ENCODE measurements at places on chromosomes 1 and 21.

DNA sequence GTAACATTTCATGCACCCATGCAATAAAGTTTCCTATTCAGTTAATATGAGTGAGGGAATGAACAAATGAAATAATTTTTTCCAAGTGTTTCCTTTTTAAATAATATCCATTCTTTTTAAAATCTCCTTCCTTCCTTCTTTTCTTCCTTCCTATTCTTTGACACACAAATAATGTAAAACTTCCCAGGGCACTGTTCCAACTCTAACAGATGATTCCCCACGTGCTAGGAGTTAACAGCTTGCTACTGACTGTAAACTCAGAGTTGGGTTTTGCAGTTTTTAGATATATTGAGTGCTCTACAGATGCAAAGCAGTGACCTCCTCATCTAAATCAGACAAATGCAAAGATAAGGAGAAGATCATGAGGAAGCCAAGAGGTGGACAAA is 54.0 kb upstream of the POU2F1 start:
- no peak for DNase-seq

DNA sequence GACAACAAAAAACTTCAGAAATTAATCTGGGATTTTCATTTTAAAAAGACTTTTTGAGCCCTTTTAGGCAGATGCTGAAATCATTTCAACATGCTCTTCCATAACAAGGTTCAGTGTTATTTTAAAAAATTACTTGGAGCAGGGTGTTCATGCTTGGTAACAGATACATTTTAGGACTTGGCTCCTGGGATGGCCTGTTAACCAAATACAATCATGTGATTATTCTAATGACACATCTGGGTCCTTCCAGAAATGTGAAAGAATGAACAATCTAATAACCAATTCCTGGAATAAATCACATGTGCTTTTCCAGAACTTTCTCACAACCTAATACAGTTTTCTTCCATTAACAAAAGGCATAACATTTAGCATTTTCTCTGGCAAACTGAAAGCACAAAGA is 379.8 kb upstream of the RUNX1 start:
- DNase-seq, result no peak

DNA sequence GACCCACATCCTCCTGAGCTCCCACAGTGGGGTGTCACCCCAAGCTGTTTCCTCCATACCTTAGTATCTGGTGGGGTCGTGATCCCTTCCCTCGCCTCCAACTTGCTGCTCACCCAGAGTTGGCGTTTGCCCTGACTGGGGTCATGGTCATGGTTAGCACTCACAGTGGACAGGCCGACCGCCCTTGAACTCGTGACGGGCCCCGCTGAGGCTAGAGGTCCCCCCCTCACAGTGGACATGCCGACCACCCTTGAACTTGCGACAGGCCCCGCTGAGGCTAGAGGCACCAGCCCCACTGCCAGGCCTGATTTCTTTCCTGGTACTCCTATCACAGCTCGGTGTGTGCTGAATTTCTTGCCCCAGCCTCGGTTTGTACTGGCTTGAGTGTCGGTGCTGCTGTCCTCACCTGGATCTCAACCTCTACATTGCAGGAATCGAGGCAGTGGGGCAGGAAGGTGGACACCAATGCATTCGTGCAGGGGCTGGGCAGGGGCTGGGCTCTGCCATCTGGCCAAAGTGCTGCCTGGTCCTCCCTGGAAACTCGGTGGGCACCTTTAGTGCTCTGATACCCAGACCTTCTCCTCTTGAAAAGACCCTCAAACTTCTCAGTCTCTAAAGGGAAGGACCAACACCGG is 37.5 kb upstream of the AJAP1 start:
- DNase-seq, result no peak

DNA sequence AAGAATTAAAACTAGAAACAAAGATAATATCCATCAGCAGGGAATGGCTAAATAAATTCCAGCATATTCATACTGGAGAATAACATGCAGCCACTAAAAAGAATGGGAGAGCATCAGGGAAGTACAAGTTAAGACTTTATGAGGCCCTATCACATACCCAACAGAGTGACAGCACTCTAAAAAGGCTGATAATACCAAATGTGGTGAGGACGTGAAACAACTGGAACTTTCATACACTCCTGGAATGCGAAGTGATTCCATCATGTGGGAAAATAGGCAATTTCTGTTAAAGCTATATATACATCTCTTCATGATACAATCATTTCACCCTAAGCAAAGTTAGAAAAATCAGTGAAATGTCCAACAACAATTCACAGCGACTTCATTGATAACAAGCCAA is 42.6 kb downstream of the COL6A1 start:
- no peak for DNase-seq

GRCh38 chr1:116290085-116290705 is 82.8 kb upstream of the ATP1A1 start:
- no peak for DNase-seq

DNA sequence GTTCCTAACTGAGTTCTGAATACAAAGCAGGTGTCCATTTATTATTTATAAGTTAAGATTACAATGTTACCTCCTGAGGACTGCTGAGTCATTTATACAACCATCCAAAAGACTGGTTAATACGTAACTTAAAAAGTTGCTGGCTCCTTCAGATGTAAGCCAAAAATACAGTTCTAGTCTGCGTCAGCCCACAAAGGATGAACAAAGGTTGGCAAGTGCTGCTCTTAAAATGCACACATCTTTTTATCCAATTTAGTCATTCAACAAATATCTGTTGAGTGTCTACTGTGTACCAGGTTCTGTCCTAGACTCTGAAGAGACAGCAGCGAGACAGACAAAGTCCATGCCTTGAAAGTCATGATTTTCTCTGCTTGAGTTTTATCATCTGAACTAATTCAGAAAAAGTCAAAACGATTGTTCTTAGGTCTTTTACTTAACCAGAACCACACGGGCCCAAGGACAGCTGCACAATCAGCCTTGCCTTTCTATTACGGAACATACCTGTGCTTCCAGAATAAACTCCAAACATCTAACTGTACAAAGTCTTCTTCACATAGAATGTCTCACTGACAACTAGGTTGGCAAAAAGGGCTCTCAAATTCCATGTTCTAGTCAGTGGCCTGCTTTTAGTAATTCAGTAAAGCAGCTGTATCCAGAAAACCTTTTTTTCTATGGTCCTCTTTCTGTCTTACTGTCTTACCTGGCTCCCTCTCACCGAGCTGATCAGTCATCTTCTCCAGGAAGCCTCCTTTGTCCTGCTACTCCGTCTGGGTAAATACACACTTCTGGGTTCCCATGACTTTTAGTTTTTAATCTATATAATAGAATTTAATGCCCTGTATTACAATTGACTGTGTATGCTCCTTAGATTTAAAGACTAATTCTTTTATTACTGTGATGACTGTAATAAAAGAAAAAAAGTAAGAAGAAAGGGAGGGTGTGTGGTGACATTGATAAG is 15.5 kb upstream of the CNN3 start:
- DNase-seq, result no peak

Data from cerebellum (tissue), 4 donors.